CD8-positive, alpha-beta memory T cell (primary cell): ENCODE measurements at places on chromosomes 1 and 21.

GRCh38 chr1:165897326-165898303 is 70.2 kb downstream of the UCK2 start:
- DNase-seq, result no peak

DNA sequence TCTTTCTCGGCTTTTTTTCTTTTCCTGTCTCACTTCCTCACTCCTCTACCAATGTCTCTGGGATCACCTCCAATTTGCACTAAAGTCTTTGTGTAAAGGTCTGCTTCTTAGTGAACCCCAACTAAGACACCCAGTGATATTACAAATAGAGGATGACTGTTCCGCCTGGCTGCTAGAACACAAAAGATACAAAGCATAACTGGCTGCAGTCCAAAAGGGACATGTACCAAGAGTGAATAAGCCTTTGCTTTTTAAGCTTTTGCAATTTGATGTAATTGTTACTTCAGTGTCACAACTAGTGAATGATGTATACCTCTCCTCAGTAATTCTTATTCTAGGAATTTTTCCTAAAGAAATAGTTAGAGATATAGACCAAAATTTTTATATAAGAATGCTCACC is 82.8 kb upstream of the BEND5 start:
- DNase-seq, result no peak

DNA sequence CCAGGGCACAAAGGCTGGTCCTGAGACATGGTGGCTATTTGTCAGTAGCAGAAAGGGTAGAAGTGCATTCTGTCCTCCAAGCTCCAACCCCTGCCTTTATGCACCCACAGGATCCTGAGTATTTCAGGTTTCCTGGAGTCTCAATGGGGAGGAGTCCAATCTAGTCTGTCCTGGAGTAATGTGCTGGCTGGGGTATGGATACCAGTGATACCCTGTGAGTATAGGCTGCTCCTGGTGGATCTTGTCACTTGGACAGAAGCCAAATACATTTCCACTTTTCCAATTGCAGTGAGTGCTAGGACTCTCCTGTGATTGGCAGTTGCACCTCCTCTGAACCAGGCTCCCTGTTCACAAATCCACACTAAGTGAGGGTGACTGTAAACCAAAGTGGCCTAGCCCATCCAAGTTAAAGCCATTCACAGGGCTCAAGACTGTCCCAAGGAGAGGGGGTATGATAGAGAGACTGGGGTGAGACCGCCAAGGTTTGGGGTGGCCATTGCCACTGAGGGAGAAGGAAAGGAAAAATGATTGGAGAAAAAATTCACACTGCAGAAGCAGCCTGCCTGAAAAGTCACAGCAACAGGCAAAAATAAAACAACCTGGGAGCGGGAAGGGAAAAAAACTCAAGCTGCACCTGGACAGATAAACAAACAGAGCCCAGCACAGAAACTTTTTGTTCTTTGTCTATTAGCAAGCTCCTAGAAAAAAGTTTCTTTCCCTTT is 163.4 kb upstream of the ETV3 start:
- no peak for DNase-seq

DNA sequence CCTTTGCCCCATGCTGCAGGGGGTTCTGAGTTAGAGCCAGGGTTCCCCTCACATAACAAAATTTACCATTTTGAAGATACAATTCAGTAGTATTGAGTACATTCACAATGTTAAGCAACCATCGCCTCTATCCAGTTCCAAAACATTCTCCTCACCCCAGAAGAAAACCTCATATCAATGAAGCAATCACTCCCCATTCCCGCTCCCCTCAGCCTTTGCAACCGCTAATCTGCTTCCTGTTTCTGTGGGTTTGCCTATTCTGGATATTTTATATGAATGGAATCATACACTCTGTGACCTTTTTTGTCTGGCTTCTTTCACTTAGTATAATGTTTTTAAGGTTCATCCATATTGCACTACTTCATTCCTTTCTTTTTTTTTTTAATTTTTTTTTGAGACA is 32.9 kb downstream of the SERINC2 start:
- DNase-seq, result no peak

DNA sequence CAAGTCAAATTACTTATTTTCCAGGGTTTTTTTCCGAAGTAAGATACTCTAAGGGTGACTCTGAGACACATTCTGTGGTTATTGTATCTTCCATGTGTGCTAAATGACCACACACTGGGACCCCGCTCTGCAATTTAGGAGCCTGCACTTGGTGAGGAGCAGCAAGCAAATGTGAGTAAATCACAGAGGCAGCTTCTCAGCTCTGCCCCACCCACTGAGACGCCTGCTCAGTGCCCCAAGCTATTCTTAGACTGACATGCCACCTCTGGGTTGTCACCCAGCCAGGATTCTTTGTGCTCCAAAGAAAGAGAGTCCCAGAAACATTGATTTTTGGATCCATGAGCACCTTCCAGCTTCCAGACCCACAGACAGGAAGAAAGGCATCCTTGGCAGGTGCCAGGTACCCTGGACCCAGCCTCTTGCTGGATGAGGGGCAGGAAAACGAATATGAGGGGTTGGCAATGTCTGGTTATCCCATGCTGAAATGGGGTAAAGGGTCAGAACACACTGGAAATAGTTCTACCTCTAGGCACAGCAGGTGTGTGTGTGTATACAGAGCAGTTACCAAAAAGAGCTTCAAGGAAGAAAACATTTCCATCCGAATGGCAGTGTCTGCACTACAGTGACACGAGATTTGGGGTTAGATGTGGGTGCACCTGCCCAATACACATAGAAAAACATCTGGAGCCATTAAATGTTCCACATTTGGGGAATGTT is 41.2 kb downstream of the TNR start:
- no peak for DNase-seq

GRCh38 chr21:44579833-44580144 is 615 bp downstream of the KRTAP10-5 start:
- DNase-seq, result no peak

GRCh38 chr21:16193496-16194094 is 463.8 kb downstream of the USP25 start:
- no peak for DNase-seq

DNA sequence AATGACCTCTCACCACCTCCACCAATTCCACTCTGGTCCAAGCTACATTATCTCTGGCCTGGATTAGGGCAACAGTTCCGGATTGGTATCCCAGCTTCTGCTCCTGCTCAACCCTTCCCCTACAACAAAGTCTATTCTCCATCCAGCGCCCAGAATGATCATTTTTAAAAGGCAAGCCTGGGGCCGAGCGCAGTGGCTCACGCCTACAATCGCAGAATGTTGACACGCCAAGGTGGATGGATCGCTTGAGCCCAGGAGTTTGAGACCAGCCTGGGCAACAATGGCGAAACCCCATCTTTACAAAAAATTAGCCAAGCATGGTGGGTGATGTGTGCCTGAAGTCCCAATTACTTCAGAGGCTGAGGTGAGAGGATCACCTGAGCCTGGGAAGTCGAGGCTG is 2.2 kb downstream of the LYST start:
- no peak for DNase-seq

DNA sequence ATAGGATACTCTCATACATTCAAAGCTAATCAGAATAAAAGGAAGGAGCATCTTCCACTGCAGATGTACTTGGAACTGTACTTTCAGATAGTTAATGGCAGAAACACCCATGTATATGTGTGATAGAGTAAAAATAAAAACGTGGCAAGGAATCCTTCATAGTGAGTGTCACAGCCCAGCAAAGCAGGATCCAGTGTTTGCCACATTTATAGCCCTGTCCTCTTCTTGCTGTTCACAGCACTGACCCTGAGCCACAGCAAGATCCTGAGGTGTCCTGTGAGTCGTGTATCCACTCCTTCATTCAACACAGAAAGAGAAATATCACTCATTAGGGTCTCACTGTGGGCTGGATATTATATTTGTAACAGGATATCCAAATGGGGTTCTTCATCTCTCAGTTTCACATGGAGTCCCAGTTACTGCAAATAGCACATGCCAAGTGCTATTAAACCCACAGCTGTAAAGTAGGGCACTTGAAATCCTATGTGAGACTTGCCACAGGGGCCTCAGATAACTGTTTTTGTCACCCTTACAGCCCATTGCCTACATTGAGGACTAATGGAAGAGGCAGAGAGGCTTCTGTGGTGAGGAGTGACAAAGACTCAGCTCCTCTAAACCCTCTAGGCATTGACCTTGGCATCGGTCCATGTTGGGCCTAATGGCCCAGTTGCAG is 41.3 kb downstream of the CYP2J2 start:
- DNase-seq, result no peak

DNA sequence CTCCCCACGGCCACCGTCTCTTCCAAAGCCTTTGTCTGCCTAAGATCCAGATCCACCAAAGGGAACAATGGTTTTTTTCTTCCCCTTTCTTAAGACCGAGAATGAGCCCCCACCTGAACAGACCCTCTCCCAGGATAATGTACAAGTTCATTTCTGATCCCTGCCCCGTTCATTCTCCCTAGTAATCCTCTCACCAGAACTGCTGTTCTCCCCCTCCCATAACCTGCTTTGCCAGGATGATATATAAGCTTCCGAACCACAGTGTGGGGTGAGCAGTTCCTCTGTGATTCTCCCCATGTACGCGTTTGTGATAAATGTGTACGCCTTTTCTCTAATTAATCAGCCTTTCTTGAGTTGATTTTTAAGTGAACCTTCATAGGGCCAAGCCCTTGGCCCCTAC is 4.9 kb downstream of the RD3 start:
- DNase-seq, result no peak

DNA sequence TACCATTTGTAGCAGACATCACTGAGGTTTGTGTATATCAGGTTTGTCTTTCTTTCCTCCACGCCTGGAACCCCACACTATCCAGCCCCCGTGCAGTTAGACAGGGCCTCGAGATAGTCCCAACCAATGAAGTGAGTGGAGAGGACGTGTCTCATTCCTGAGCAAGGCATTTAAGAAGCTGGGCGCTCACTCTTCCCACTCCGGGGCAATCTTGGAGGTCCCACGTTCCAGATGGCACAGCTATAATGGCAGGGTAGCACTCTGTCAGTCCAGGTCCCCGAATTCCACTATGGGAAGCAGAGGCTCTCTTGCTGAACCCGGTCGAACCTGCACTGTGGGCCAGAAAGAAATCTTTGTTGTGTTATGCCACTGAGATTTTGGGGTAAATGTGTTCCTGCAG is 57.3 kb upstream of the CSF3R start:
- no peak for DNase-seq

DNA sequence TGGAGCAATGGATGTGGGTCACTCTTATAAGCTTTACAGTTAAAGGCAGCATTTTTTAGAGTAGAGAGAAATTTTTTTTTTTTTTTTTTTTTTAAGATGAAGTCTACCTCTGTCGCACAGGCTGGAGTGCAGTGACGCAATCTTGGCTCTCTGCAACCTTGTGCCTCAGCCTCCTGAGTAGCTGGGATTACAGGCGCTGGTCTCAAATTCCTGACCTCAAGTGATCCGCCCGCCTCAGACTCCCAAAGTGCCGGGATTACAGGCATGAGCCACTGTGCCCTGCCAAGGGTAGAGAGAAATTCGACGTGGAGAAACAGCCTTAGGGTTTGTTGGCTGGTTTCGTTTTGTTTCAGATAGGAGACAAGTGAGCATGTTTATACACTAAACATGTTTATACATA is 594.2 kb upstream of the ADAMTS5 start:
- DNase-seq, result no peak

DNA sequence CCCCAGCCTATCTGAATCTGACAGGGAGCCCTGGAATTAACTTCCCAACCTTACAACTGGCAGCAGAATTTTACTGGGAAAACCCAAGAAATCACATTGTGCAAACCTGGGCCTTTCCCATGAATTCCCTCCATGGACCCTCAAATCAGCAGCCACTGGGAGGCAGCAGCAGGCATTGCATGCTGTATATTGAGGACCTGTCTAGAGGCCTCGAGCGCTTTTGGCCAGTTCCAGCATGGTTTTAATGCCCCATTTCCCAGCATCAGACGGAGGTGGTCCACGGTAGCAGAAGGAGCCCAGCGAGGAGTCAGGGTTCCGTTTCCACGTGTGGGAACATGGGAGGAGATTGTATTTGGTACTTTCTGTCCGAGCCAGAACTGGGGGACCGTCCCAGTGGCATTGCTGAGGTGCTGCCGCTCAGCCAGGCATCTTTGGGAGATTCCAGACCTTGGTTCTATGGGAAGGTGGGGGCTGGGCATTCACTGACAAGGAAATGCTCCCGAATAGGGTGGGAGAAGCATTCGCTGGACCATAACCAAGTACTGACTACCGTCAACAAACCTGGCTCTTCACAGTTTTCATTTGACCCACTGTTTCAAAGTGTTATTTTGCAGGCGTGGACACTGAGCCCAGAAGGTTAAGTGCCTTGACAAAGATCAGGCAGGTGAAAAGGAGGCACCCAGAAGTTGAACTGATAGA is 15.9 kb downstream of the BMP8A start:
- DNase-seq, result no peak

GRCh38 chr1:245605480-245606156 is 450.8 kb downstream of the KIF26B start:
- no peak for DNase-seq

DNA sequence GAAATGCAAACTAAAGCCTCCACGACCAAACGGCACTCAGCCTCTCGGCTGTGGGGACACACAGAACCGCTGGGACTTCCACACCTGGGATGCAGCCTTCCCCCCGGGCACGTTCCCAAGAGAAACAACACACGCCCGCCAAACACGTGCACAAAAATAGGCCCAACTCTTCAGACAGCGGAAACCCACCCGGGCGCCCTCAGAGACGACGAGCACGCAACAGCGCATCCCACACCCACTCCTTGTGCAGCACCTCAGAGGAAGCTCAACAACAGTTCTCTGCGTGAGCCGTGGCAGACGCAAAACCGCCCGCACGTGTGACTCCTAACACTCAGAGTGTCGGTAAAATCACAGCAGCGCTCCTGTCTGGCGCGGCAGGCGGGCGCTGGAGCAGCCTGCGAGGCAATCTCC is 5.3 kb downstream of the C1orf159 start:
- DNase-seq, result no peak

DNA sequence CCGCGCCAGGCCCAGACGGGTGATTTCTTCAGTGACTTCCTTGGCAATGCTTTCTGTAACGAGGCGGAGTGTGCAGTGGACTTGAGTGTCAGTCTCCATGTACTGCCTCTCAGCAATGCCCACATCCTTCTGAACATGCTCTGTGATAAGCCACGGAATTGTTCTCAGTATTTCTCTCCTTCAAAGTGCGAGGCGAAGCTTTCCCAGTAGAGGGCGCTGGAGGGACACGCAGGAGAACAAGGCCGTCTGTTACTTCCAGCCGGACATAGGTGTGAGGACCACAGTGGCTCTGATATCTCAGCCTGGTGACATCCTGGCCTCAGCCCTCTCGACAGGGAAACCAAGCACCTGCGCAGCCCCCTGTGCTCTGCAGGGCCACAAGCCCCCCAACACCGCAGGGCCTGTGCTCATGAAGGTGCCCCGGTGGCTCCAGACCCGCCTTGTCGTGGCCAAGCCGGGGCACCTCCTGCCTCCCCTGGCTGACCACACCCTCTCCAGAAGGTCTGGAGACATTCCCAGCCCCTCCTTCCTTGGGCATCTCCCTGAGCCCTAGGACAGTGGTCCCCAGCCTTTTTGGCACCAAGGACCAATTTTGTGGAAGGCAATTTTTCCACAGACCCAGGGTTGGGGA is 46.1 kb upstream of the BACE2 start:
- no peak for DNase-seq
